ENCODE measurements at places on chromosomes 11 and 22. TPM values are rescaled to one million over a fixed set of nuclear protein-coding genes. Genes with fewer than 3 reads are reported as not detected.

DNA sequence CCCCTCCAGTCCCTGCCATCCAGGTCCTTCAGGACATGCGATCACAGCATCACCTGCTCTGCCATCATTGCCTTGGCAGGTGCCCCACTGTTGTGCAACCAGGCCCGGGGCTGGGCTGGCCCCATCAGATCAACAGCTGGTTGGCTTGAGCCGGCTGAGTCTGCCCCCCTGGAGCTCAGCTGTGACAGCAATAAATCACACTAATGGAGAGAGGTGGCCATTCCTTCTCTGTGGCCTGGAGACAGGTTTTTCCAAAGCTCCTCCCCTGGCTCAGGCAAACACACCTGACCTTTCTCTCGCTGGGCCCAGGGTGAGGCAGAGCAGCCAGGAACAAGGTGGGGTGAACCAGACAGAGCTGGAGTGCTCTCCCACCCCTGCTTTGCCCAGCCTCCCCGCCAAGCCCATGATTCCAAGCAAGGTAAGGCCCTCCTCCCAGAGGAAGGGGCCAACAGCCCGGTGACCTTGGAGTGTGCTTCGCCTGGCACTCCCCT lies 8.9 kb upstream of the FXYD2 start:
- H3K27ac ChIP-seq = no peak overlapping the region
- H3K4me3 ChIP-seq = no peak overlapping the region
- DNase-seq = no peak
- peaks cover 31% of the 10 kb centered on the region for H3K4me1 ChIP-seq
- H3K36me3 ChIP-seq = no peaks in the 10 kb centered on the region

DNA sequence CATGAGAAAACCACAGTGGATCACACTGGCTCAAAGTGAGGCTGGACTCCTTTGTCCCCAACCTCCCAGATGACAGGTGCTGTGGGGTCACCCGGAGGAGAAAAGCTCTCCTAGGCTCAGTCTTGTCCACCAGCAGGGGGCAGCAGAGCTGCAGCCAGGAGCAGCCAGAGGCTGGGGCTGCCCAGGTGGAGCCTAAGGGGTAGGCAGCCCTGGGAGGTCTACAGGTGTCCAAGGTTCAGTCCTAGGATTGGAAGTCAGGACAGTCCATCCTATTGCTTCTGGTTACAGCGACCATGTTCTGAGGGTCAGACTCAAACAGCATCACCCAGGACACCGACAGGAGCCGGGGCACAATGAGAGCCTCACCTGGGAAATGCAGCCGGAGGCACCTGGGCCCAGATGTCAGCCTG lies 77.6 kb upstream of the IGLL5 start:
- peaks cover 8% of the 10 kb centered on the region for H3K4me1 ChIP-seq
- no peak overlapping the region for H3K27ac ChIP-seq
- peak; percentile 82 for DNase-seq
- H3K36me3 ChIP-seq = no peaks in the 10 kb centered on the region

GRCh38 chr11:63998558-63999348 lies 12.5 kb downstream of the OTUB1 start:
- peaks cover 11% of the 10 kb centered on the region for H3K4me1 ChIP-seq
- DNase-seq = no peak
- H3K36me3 ChIP-seq = peaks cover 25% of the 10 kb centered on the region
- peaks cover 2% of the 10 kb centered on the region for H3K27me3 ChIP-seq
- no peak overlapping the region for H3K4me3 ChIP-seq

DNA sequence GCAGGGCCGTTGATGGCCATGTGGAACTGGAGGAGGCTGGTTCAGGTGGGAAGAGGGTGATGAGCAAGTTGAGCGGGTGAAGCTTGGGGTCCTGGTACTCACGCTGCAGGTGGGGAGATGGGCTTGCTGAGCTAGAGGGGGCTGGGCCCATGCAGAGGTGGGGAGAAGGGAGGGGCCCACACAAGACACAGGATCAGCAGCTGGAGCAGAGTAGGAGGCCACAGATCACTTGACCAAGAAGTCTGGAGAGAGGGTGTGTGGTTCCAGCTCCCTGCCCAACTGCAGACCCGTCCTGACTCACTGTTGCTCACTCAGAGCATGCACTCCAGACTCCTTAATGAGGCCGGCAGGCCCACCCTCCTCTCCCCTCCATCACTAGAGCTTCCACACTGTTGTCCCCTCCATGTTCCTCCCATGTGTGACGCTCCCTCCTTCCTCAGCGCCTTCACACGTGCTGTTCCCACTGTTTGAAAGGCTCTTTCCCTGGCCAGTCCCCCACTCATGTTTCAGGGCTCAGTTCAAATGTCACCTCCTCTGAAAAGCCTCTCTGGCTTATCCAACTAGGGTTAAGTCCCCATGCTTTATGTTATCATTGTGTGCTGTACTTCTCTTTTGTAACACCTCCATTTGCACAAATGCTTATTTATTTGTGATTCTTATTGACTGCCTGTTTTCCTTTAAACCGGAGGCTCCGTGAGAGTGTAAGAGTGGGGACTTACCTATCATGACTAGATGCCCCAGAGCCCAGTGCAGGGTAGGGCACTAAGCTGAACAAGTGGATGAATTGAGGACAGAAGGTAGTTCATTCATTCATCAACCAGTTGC lies 2.3 kb downstream of the CCDC86 start:
- peaks cover 46% of the 10 kb centered on the region for H3K4me1 ChIP-seq
- peak overlapping the region; percentile 38 for H3K27ac ChIP-seq
- no peaks in the 10 kb centered on the region for H3K27me3 ChIP-seq
- peaks cover 5% of the 10 kb centered on the region for H3K36me3 ChIP-seq
- peak overlapping the region; percentile 79 for H3K4me3 ChIP-seq
- no peak for DNase-seq

YAP1 gene
- 0.18 TPM for total RNA-seq

RTN4RL2 gene
- 0.35 TPM for total RNA-seq

GRCh38 chr22:29082826-29083545 lies 10.2 kb downstream of the KREMEN1 start:
- H3K27me3 ChIP-seq = peaks cover 20% of the 10 kb centered on the region
- DNase-seq = no peak
- no peak overlapping the region for H3K27ac ChIP-seq
- H3K4me3 ChIP-seq = no peak overlapping the region
- no peaks in the 10 kb centered on the region for H3K36me3 ChIP-seq

GRCh38 chr11:109668973-109669634 lies 247.1 kb downstream of the C11orf87 start:
- H3K4me1 ChIP-seq = no peaks in the 10 kb centered on the region
- no peak overlapping the region for H3K27ac ChIP-seq
- H3K27me3 ChIP-seq = no peaks in the 10 kb centered on the region
- no peak overlapping the region for H3K4me3 ChIP-seq
- no peak for DNase-seq

DNA sequence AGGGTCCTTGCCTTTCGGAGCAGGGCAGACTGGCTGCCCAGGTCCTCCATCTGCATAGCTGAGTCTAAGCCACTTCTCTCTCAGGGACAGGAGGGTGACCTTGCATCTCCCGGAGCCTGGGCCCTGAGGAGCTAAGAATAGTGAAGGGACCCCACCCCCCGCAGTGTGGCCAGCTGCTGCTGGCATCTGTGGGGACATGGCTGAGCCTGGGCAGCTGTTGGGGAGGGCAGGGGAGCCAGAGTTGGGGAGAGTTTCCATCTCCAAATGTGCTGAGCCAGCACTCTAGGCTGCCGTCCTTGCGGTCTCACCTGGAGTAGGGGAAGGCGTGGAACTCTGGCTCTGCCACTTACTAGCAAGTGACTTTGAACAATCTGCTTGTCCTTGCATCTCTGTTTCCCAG lies 34.8 kb upstream of the SHISAL1 start:
- peaks cover 9% of the 10 kb centered on the region for H3K27me3 ChIP-seq
- H3K36me3 ChIP-seq = no peaks in the 10 kb centered on the region
- no peak overlapping the region for H3K4me3 ChIP-seq
- peaks cover 9% of the 10 kb centered on the region for H3K4me1 ChIP-seq
- H3K27ac ChIP-seq = no peak overlapping the region

OR51I1 gene
- not detected for total RNA-seq

DNA sequence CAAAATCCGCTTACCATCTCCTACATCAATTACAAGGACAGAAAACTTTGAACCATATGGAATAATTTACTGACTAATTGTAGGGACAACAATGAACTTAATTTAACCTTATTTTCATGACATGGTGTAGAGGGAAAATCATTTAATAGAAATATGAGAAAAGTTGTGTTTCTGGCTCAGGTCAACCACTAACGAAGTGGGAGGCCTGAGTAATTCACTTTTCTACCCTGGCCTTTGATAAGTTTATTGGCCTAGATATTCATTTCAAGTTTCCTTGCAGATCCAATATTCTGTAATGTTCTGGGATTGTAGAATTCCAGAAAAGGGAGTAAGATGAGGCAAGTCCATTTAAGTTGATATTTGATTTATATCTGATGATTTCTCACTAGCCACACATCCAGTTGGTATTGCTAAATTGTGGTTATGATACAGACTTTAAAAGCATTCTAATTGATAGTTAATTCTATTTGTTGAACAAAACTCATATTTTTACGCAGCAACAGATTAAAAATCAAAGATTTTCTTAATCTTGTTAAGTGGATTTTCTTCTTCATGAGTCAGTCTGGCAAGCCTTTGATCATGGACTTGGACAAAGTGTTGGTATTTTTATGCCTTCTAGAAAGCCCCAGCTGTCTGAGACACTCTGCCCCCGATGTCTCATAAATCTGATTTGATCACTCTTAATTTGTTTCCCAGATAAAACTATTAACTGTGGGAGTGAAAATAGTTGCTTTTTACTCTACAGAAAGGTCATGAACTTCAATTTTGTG lies 336.5 kb downstream of the TMEM135 start:
- no peaks in the 10 kb centered on the region for H3K4me1 ChIP-seq
- H3K36me3 ChIP-seq = no peaks in the 10 kb centered on the region
- DNase-seq = no peak
- H3K27ac ChIP-seq = no peak overlapping the region
- peaks cover 22% of the 10 kb centered on the region for H3K27me3 ChIP-seq

DNA sequence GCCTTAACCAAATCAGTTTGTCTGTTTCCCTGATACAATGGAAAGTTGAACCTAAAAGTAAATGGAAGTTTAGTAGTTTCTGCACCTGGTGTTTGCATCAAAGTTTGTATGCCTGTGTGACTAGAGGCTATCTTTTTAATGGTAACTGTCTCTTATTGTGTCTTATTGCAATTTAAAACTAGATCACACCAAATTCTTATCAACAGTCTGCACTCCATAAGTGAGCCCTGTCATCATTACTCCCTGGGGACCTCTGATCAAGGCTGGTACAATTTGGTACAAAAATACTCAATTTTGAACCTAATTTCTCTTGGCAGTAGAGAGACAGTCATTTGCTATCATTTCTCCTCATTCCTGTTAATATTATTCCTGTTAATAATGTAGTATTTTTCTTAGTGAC lies 38.1 kb downstream of the ARHGAP1 start:
- H3K27me3 ChIP-seq = no peaks in the 10 kb centered on the region
- H3K27ac ChIP-seq = no peak overlapping the region
- peaks cover 59% of the 10 kb centered on the region for H3K36me3 ChIP-seq
- no peak for DNase-seq

DNA sequence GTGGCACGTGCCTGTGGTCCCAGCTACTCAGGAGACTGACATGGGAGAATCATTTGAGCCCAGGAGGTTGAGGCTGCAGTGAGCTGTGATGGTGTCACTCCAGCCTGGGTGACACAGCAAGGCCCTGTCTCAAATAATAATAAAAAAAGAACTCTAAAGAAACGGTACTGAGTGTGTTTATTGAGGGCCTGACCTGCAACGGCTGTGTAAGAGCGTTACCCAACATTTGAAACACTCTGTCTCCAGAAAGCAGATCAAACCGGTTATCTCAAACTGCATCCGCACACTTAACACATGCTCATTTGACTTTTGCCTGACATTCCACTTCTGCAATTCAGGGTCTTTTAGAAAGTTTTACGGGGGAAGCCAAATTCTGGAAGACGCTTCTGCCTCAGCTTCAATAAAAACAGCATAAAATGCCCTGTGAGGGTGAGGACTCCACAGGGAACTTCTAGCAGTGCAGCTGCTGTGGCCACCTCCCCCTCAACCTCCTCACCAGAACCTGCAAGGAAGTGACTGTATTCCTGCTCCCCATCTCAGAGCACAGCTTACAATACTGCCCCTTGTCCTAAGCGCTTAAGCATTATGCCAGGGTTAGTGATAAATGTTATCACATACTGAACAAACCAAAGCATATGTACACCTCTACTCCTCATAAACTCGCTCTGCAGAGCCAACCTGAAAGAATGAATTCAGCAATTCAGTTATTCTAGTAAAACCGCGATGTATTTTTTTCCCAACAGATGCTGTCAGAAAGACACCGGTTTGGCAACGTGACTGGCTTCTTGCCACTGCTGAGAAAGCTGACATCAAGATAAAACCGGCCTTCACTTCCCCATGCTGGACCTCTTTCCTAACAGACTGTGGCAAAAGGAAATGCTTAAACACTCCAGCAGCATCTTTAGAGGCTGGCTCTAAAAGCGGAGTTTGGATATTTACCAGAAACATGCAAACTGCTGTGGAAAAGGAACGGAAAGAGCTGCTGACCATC lies 52.2 kb downstream of the PRDM10 start:
- no peaks in the 10 kb centered on the region for H3K27me3 ChIP-seq
- peaks cover 7% of the 10 kb centered on the region for H3K36me3 ChIP-seq
- no peak for DNase-seq
- no peak overlapping the region for H3K4me3 ChIP-seq

TBX10 gene
- not detected for total RNA-seq

Data from activated CD4-positive, alpha-beta memory T cell treated with anti-CD3 and anti-CD28 coated beads, Interleukin-2, amount 10 ng/mL, durations not matched to agents 7 days and 5 days (primary cell).